ENCODE measurements at places on chromosomes 4 and X.

- DNase-seq, result no peak
These were observed 21.9 kb downstream of the STK26 start for GRCh38 chrX:132044953-132045352.

- DNase-seq, result no peak
These were observed 8.8 kb downstream of the UFSP2 start for GRCh38 chr4:185416955-185417354.

- DNase-seq, result no peak
These were observed 103.1 kb upstream of the GPRIN3 start for GRCh38 chr4:89410687-89411086.

- DNase-seq, result no peak
These were observed 9.1 kb downstream of the IL13RA1 start for GRCh38 chrX:118736394-118737010.

DNA sequence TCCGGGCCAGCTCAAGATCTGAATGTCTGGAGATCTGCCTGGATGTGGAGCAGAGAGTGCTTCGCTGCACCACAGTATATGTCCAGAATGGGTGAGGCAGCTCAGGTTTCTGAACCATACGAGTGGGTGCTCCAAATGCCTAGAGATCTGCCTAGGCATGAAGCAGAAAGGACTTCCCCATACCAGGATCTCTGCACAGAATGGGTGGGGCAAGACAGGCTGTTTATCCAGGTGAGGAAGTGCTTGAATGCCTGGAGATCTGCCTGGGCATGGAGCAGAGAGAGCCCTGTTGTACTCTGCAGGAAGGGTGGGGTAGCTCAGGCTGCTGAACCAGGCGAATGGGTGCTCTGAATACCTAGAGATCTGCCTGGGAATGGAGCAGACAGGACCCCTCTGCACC is 45.4 kb upstream of the MAGEC2 start:
- DNase-seq, result no peak

DNA sequence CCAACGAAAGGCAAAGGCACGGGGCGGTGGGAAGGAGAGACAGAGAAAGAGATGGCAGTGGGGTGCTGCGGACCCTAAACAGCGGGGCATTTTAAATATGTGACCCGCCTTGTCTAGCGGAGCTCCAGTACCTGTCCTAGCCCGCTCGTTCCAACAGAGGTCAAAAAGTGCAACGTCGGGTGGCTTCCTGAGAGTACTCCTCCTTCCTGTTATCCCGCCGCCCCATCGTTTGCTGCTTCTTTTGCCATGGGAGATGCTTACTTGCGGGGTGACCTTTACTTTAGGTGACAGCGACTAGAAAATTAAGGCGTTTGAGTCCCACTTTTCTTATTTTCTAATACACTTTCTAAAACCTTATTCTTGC is 735 bp downstream of the NRK start:
- DNase-seq, result no peak

DNA sequence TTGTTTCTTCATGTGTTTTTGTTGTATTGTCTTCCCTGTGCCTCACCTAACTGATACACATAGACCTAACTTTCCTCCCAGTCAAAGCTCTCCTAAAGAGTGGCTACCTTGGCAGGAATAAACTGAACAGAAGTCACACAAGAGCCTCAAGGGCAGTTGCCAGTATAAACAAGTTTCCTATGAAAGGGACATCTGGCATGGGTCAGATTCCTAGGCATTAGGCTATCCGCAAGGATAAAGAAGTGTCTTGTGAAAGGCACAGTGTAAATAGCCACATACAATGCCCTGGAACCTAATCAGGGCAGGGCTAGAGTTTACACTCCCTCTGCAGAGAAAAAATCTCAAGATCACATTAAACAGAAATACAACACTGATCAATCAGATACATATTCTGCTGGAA is 220.8 kb downstream of the SPANXN3 start:
- no peak for DNase-seq

DNA sequence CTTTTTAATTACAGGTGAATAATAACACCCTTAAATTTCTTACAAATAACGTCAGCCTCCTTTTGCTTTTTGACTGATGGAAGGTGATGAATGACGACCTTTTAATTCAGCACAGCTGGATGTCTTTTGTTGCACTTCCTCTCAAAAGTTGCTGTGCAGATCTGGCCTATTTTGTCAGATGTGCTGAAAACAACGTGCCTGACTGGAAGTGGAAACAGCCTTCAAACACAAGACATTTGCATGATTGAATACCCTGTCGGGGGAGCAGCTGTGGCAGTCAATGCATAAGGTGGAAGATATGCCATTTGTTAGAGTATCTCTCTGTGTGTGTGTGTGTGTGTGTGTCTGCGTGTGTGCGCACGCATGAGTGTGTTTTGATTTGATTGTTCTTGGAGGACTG is 579.7 kb downstream of the SPRY1 start:
- DNase-seq, result no peak

DNA sequence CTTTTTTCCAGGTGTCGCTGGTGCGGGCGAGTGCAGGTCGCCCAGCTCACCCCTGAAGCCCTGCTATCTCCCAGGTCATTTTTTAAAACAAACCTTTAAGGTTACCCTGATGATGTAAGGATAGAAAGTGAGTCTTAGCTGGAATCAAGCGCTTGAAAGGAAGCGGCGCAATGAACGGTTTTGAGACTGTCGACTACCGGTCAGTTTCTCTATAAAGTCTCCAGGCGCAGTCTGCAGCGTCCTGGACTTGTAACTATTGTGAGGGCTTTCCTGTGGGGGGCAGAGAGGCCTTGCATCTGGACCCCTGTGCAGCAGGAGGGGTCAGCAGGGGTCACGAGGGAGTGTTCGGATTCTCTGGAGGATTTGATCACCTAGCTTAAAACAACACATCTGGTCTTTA is 1.6 kb downstream of the KIT start:
- no peak for DNase-seq

GRCh38 chr4:144178414-144178813 is 37.9 kb upstream of the GYPA start:
- DNase-seq, result no peak

- DNase-seq, result no peak
These were observed 7.1 kb downstream of the CTPS2 start for GRCh38 chrX:16705370-16705769.

GRCh38 chr4:113499166-113499565 is 262.4 kb downstream of the CAMK2D start:
- DNase-seq, result no peak

- DNase-seq, result no peak
These were observed 28.0 kb upstream of the RBM41 start for GRCh38 chrX:107146670-107147069.

- peak; percentile 70 for DNase-seq
These were observed at the start of gene MID1 for GRCh38 chrX:10620121-10620699. TSS of gene MID1 (minus strand) at chrX:10620585. CDS start at chrX:10567547, 53,038 bp downstream.

GRCh38 chrX:149286940-149287349 is 218.2 kb downstream of the IDS start:
- DNase-seq, result peak; percentile 26

DNA sequence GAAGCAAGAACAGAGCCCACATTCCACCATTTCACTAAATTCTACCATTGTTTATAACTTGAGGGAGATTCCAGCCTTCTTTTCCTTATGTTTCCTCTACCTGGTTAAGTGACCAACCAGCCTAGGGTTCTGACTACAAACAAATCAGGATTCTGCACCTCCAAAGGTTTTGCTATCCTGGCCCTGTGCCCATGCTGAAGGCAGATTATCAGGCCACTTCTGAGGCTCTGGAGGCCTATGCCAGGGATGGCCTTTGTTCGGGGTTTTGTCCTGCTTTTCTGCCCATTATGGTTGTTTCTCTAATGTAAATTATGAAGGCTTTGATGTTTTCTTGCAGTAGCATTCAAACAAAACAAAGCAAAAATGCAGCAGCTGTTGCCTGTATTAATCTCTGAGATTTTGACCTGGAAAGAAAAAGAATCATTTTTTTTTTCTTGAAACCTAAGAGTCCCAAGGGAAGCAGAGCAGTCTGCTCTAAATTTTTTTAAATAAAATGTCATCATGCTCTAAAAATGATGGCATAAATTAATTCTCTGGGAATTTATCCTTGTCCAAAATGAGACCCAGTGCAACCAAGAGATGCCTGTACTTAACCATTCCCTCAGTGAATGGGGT is 55.6 kb downstream of the RNF150 start:
- no peak for DNase-seq

- peak; percentile 70 for DNase-seq
These were observed 668.0 kb upstream of the LCORL start for GRCh38 chr4:18689308-18690115.

- no peak for DNase-seq
These were observed 67.7 kb upstream of the PGRMC2 start for GRCh38 chr4:128355305-128355704.

DNA sequence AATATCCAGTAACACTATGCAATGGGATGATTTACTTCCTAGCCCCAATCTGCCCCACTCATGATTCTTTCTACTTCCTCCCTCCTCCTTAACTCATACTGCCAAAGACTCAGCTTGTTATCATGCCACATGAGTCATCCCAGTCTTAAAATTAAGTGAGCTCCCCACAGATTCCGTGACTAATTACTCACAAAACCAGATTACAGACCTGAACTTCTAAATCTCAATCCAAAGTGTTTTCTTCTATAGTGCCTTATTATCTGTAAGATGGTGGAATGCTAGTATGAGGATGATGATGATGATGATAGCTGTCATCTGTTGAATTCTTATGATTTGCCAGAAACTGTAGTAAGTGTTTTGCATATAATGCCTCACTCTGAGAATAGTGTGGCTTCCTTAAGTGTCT is 27.7 kb upstream of the GPC3 start:
- DNase-seq, result no peak

- no peak for DNase-seq
These were observed 112.0 kb downstream of the C4orf51 start for GRCh38 chr4:145791988-145792387.

DNA sequence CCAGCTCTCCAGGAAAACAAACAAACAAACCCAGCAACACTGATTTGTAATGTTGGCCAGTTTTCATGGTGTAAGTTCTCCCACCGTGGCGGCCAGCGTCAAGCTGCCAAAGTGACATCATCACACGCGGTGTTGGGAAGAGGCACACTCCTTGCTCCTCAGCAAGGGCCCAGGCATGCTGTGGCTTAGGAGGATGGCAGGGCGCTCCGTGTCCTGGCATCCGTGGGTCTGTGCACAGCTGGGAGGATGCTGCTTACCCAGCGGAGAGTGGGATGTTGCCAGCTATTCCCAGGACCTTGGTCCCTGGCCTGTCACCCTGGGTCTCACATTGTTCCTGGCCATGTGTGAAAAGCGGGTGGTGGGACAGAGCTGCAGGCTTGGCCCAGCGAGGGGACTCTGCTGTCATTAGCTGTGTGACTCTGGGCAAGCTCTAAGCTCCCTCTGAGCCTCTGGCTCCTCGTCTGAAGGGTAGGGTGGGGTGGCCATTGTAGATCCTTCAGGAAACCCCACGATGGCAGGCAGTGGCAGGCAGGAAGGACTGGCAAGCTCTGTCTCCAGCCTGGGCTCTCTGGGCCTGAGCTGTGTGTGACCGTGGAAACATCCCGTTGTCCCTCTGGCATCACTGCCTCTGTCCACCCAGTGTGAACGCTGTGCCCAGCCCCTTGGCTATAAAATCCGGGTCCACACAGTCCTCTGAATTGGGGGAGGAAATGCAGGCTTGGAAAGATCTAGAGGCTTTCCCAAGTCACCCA is 10.8 kb downstream of the PSAPL1 start:
- no peak for DNase-seq

- DNase-seq, result no peak
These were observed 687.2 kb downstream of the TRIML1 start for GRCh38 chr4:188826393-188826792.

- no peak for DNase-seq
These were observed 203.1 kb downstream of the SLC7A11 start for GRCh38 chr4:138039010-138039409.

DNA sequence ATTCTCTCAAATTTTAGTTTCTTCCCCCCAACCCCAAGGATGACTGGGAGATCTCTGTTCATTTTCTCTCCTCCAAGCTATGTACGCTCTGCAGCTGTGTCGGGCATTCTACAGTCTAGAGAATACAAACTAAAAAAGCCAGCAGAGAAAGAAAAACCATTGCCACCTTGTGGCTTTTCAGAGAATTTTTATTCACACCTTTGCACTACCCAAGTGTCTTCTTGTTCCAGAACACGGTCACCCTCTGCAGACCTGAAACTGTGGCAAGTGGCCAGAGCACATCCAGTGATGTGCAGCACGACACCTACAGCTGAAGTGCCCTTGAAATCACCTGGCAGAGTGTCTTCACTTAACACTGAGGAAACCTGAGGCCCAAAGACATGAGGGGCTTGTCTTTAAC is 68.6 kb downstream of the CHST7 start:
- no peak for DNase-seq

DNA sequence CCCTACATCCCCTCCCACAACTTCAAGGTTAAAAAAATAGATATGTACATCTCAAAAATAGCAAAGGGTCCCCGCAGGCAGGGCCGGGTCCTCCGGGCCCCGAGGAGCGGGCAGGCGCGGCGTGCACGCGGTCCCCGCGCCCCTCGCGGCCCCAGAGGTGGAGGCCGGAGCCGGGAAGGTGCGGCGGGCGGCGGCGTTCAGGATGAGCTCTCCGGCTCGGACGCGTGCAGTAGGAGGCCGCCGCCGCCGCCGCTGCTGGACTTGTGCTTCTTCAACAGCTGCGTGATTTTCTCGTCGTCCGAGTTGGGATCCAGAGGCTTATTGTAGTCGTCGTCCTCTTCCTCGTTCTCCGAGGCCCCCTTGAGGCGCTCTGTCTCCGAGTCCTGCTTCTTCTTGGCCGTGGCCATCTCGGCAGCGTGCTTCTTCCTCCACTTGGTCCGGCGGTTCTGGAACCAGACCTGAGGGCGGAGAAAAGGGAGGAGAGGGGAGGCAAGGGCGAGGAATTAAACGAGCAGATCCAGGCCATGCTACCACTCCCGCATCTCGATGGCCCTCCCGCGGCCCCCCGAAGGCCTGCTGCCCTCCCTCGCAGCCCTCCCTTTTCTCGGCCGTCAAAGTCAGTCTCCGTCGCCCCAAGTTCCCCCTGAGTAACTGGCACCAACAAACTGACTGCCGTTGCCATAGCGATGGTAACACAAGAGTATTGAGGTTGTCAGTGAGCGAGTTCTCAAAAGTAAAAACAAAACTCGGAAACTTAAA is 5.8 kb downstream of the NKX6-1 start:
- DNase-seq, result no peak

- peak; percentile 18 for DNase-seq
These were observed 14.6 kb upstream of the SLC25A4 start for GRCh38 chr4:185128272-185129119.

GRCh38 chr4:83605744-83606172 is 69.8 kb downstream of the GPAT3 start:
- no peak for DNase-seq

- DNase-seq, result no peak
These were observed 19.8 kb upstream of the HSFX4 start for GRCh38 chrX:149909324-149910177.

GRCh38 chr4:25654971-25655963 is at the start of gene SLC34A2:
TSS of gene SLC34A2 (plus strand) at chr4:25655851. CDS start at chr4:25662501, 6,650 bp downstream.
- DNase-seq, result no peak

- DNase-seq, result no peak
These were observed 388.1 kb upstream of the MAD2L1 start for GRCh38 chr4:120454788-120455187.

GRCh38 chr4:185722029-185722316 is 90.0 kb downstream of the SORBS2 start:
- DNase-seq, result no peak

- DNase-seq, result no peak
These were observed 162.8 kb downstream of the THOC2 start for GRCh38 chrX:123570011-123570590.

- DNase-seq, result no peak
These were observed 16.2 kb downstream of the NELFA start for GRCh38 chr4:1992468-1993168.

Measured in head of caudate nucleus (tissue), 42 donors.